A549 treated with AZD2906 at 1 μM for 4 hours (cell line): ENCODE measurements at places on chromosomes 2 and 18. TPM values are rescaled to one million over a fixed set of nuclear protein-coding genes. Genes with fewer than 3 reads are reported as not detected.

PRKAG3 gene
- not detected in 5 replicates for total RNA-seq

ABHD1 gene
- 1.3 to 1.6 TPM (median 1.3 TPM) in 5 replicates for total RNA-seq

MRPS5 gene
- total RNA-seq, result 71.9 to 75.9 TPM (median 73.3 TPM) in 5 replicates

KLHL14 gene
- not detected in 5 replicates for total RNA-seq

DNAJC5G gene
- total RNA-seq, result not detected in 5 replicates

ANKRD44 gene
- total RNA-seq, result 1.4 to 3.2 TPM (median 2.2 TPM) in 5 replicates

SMYD1 gene
- total RNA-seq, result 0.01 TPM in 1 of 5 replicates, not detected in the others
